ENCODE measurements at places on chromosomes 12 and 14.

DNA sequence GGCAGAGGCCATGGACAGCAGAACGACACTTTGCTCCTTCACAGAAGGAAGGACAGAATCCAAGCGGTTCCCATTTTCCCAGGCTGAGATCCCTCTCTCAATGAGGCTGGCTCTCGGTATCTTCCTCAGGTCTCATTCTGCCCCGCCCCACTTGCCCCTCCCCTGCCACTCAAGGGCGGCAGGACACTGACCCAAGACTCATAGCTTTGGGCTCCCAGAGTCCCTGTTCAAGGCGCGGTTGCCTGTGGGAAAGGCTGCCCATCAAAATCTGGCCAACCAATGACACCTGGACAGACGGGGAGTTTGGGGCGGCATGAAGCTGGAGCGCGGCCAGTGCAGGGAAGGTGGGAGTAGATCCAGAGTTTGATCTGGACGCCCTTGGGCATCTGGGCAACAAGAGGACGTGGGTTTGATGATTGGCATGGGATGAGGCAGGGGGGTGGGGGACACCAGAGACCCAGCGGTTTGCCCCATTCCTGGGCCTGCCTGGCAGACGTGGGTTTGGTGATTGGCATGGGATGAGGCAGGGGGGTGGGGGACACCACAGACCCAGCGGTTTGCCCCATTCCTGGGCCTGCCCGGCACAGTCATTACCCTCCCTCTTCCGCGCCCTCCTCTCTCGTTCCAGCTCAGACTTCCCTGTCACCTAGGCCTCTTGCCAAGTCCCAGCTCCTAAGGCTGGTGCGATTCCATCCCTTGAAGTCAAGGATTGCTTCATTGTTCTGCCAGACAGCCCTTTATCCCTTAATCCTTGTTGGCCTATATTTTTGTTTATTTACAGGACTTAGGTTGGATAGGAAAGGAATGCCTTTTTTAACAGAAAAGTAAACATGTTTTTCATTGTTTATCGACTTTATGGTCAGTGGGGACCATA lies 92.1 kb downstream of the NINJ2 start:
- peak; percentile 84 for DNase-seq

- peak; percentile 96 for DNase-seq
Measured at GRCh38 chr12:7060353-7060954, at the start of gene C1S. C1S (plus strand) TSS chr12:7060718; CDS start chr12:7061913, 1,195 bp downstream.

- DNase-seq, result no peak
Measured at GRCh38 chr12:9792185-9792900, 31.6 kb upstream of the CD69 start.

GRCh38 chr12:70190262-70191010 lies 52.8 kb upstream of the CNOT2 start:
- peak; percentile 16 for DNase-seq

DNA sequence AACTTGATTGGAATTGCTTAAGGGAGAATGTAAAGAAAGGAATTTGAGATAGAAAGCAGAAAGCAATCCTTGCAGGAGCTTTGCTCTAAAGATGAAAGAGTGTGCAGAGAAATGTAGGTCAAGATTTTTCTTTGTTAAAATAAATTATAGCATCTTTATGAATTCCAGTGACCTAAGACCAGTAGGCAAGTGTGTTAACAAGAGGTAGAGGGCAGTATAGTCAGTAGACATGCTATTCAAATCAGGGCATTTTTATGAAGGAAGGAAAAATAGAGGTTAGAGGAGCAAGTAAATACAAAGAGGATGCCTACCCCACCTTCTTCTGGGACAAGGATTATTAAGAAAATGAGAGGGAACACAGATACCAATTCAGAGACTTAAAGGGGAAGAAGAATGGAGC lies 148.5 kb downstream of the PLCZ1 start:
- DNase-seq, result no peak

DNA sequence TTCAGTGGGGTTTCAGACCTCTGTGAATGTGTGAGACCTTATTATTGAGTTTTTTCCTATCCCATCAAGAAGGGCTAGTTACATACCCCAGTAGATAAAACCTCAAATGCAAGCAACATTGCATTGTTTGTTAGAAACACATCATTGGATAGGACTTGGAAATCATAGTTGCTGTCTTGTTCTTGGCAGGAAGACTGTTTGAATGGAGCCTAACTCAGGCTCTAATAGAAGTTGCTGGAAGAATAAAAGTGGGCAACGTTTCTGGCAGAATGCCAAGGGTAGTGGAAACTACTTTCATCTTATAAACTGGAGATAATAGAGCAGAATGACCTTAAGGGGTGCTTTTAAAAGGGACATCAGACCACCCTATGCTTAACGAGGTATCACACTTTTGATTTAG lies 9.9 kb upstream of the PTHLH start:
- no peak for DNase-seq

GRCh38 chr12:130481392-130481879 lies 143.7 kb downstream of the PIWIL1 start:
- DNase-seq, result no peak

GRCh38 chr12:121297435-121297991 lies 1.0 kb upstream of the CAMKK2 start:
- no peak for DNase-seq

GRCh38 chr14:20971705-20972021 lies 16.4 kb downstream of the RNASE2 start:
- no peak for DNase-seq

DNA sequence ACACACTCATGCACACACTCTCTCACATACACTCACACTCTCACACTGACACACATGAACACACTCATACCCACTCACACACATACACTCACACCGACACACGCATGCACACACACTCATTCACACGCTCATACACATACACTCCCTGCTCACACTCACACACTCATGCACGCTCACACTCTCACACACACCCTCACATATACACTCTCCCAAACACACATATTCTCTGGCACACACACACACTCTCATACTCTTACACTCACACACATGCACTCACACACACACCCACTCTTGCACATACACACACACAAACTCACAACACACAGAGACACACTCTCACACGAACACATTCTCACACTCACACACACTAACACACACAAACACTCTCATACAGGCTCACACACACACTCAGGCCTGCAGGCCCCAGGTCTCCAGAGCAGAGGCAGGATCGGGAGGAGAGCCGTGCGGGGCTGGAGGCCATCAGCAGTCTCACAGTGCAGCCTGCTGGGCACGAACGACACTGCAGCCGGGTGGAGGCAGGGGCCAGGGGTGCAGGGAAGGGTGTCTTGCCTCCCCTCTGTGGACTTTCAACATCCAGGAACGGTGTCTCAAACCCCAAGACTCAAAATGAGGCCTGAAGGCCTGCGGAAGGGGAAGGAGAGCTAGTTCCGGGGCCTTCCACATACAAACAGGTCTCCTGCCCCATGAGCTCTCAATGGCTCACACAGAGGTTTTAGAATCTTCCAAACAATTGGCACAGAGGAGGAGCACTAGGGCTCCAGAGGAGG lies 148.7 kb downstream of the ANO2 start:
- no peak for DNase-seq

GRCh38 chr14:99231850-99232713 lies 39.9 kb downstream of the BCL11B start:
- no peak for DNase-seq

- DNase-seq, result peak; percentile 47
Measured at GRCh38 chr12:13340149-13340548, 143.6 kb downstream of the EMP1 start.

GRCh38 chr14:103512701-103513611 lies 9.7 kb downstream of the CKB start:
- peak; percentile 47 for DNase-seq

- DNase-seq, result peak; percentile 57
Measured at GRCh38 chr12:88325816-88326189, 183.7 kb downstream of the TMTC3 start.

GRCh38 chr14:36055681-36056225 lies 120.8 kb downstream of the PTCSC3 start:
- DNase-seq, result peak; percentile 29

DNA sequence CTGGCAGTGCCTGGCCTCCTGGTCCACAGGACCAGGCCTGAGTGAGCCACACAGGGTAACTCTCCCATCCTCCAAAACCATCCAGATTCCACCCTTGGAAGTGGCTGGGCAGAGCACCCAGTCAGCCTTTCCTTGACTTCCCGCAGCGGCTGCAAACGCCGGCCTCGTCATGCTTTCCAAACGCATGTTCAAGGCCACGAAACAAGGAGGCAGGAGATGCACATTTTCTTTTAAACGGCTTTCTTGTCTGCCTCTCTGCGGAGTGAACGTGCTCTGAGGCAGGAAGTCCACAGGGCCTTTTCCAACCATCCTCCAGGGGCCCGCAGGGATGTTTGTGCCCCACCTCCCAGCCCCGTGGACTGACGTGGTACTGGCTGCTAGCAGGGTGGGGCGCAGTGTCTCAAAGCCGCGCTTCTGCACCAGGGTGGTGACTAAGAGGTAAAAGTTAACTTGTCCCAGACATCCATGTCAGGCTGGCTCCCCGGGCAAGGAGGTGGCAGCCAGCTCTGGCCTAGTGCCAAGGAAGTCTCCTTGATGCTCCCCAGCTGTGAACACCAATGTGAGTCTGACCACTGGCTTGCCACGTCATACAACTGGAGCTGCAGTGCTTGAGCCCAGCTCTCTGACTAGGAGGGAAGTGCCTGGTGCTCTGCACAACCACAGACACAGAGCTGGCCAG lies 45.0 kb downstream of the KCNA5 start:
- DNase-seq, result no peak

DNA sequence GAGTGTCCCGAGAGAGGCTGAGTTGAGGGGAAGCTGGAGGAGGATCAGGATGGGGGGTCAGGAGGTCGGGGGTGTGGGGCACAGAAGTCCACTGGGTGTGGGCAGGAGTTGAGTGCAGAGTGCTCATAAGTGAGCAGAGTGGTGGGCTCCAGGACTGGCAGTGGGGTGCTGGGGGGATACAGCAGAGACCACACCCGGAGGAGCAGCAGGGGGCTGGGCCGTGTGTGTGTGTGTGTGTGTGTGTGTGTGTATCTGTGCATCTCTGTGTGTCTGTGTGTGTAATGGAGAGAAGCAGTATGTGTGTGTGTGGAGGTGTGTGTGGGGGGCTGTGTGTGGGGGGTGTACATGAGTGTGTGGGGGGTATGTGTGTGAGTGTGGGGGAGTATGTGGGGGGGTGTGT lies 4.9 kb upstream of the NUDT14 start:
- no peak for DNase-seq

- DNase-seq, result no peak
Measured at GRCh38 chr14:61160798-61161197, 120.3 kb downstream of the TMEM30B start.

DNA sequence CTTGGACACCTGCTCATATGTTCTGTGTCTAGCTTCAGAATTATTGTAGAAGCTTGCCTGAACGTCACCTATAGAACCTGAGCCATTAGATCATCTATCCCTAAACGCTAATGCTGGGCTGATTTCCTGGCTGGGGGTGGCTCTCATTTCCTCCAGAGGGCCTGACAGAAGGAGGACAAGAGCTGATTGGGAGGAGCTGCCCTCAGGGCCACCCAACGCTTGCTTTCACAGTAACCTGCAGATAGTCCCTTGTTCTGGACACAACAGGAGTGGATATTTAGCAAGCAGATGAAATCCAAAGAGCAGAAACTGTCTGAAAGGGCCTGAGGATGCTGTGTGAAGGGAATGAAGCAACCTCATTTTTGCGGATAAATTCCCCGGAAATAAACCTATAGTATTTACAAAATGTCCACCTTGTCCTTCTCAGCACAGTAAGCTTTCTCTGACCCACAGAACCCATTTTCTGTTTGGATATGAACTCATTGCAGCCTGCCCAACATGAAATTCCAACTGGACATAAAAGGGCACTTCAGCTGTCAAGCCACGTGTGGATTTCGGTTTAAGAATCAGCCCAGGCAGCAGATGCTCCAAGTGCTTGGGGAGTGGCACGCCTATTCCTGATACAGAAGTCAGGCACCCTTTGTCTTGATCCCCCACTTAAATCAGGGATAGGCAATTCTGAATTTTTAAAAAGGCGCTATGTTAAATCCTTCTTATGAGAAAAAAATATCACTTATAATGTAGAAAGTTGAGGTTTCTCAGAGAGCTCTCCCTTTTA lies 32.8 kb upstream of the TUBA1C start:
- DNase-seq, result no peak

GRCh38 chr12:67658486-67658885 lies 9.9 kb downstream of the DYRK2 start:
- no peak for DNase-seq

- DNase-seq, result no peak
Measured at GRCh38 chr12:44626883-44627282, 249.2 kb downstream of the NELL2 start.

DNA sequence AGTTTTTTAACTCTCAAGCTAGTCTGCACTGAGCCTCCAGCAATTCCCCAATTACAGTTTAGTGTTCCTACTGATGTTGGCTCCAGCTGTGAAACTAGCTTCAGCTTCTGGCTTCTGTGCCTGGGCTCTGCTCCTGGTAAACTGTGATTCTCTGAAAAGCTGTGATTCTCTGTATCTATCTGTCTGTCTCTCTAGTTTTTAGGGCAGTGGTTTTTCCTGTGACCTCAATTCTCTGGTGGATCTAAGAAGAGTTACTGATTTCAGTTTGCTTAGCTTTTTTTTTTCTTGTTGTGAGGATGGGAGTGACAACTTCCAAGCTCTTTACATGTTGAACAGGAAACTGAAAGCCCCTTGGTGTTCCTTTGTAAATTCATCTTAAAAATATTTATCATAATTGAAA lies 3.8 kb upstream of the HIF1A start:
- no peak for DNase-seq

- no peak for DNase-seq
Measured at GRCh38 chr12:15862840-15863239, 19.3 kb upstream of the STRAP start.

- DNase-seq, result no peak
Measured at GRCh38 chr12:2936301-2936700, 22.9 kb upstream of the TEAD4 start.

GRCh38 chr12:52614381-52615207 lies 3.8 kb downstream of the KRT73 start:
- no peak for DNase-seq

- no peak for DNase-seq
Measured at GRCh38 chr12:1876086-1876485, 42.4 kb downstream of the CACNA2D4 start.

DNA sequence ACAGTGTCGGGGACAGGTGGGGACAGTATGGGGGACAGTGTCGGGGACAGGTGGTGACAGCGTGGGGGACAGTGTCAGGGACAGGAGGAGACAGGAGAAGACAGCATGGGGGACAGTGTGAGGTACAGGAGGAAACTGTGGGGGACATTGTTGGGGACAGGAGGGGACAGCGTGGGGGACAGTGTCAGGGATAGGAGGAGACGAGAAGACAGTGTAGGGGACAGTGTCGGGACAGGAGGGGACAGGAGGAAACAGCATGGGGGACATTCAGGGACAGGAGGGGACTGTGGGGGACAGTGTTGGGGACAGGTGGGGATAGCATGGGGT lies 139.5 kb downstream of the TMEM121 start:
- DNase-seq, result no peak

GRCh38 chr12:121003650-121004049 lies 12.6 kb downstream of the C12orf43 start:
- DNase-seq, result no peak
